ENCODE measurements at places on chromosomes 6 and 20.

- DNase-seq, result no peak
These were observed 27.6 kb downstream of the PRKN start for GRCh38 chr6:162699961-162700360.

GRCh38 chr20:36873498-36874189, 2.3 kb upstream of the TLDC2 start:
- DNase-seq, result peak; percentile 72

DNA sequence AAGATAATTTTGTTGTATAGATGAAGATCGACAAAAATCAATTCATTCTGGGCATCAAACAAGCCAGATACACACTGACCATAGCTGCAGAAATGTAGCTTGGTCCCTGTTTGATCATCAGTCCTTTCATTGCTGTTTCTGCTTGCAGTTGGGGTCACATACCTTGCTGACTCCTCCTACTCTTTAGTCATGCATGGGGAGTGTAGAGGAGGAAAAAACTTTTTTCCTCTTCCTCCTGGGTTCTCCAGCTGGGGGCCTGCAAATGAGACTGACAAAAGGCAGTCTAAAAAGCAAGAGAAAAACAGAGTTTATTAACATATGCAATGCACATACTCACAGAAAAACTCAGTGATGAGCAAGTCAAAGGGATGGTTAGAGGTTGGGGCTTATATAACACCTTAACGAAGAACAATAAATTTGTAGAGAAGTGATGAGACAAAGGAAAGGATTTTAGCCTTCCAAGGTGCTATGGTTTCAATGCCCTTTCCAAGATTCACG, 105.8 kb downstream of the QRSL1 start:
- no peak for DNase-seq

GRCh38 chr6:24859608-24860200, 61.0 kb upstream of the ARMH2 start:
- no peak for DNase-seq

DNA sequence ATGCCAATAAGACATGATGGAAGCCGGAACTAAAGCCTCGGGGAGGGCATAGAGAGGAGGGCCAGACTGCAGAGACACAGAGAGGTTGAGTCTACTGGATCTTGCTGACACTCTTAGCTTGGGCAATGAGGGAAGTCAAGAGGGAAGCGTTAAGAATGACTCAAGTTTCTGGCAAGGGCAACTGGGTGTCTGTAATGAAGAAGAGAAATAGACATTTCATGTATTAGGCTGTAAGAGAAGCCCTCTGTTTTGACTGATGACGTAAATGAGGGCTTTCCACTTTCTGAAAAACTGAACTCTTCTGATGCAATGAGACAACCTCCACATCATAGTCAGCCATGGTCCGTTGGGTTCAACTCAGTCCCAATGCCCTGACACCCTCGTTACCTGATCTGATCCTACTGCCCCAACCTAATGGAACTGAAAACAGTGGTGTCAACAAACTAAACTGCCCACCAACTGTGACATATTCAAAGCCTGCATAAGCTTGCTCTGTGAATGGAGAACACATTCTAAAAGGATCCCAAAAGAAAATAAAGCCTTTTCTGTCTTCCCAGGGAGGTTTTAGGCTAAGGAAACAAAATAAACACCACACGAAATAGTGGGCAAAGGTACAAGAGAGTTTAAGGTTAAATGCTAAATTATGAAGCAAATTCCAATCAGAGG, 45.8 kb upstream of the PNRC1 start:
- DNase-seq, result peak; percentile 65

DNA sequence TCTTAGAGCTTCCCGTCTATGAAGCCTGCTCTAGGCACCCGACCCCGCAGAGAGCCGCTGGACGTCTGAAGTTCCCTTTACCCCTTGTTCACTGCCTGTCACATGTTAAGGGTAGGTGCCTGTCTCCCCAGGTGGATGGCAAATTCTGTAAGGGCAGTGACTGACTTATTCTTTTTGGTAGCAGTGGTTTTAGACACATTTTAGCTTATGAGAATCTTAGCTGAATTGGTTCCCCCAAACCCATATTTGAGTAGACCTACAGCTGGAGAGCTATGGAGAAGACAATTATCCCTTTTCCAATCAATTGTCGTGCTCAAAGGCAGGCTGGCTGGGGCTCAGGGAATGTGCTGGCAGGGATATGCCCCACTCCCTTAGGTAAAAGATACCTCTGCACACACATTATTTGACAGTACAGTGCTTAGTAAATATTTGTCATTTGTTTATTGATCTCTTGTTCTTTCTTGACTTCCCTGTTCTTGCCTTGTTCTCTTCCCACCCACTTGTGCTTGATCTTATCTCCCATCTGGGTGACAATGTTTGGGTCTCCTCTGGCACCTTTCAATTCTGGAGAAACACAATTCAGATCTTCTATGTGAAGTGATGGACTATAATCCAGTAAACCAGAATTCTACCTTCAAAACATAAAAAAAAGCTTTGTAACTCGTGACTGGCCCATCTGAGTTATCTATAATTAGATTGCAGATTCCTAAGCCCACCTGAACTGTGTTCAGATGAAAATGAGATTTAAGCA, 114.3 kb upstream of the SLC2A12 start:
- DNase-seq, result no peak

- no peak for DNase-seq
These were observed 34.0 kb upstream of the NUP153 start for GRCh38 chr6:17740559-17741220.

GRCh38 chr6:157804448-157805327, 18.4 kb upstream of the SNX9 start:
- DNase-seq, result no peak

GRCh38 chr6:37585523-37585905, 85.8 kb upstream of the CCDC167 start:
- DNase-seq, result no peak
